ENCODE measurements at places on chromosomes 2 and 18.

DNA sequence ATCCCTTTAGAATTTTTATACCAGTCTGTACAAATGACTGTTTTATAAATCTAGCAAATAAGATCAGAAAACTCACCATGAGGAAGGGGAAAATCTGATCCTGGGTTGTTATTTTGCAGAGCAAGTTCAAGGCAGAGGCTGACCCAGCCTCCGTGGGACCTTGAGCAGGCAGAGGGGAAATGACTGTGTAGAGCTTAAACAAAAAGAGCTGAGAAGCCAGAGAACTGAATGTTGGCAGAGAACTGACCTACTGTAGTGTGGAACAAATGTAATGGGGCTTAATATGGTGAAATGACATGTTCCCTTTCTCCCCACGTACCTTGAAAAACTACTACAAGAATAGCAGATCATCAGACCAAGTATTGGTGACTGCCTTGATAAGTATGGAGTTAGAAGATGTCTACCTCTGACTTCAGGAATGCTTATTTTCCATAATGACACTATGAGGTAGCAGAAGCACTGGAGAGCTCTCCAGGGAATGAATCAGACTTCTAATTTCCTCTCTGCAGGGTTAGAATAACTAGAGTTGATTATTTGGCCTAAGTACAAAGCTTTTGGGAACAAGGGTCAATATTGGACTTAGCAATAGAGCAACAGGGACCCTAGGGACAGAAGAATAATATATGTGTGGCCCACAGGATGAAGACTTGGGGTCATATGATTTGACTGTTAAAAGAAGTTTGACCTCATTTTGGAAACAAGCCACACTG, 304.4 kb downstream of the CCDC178 start:
- DNase-seq, result no peak

DNA sequence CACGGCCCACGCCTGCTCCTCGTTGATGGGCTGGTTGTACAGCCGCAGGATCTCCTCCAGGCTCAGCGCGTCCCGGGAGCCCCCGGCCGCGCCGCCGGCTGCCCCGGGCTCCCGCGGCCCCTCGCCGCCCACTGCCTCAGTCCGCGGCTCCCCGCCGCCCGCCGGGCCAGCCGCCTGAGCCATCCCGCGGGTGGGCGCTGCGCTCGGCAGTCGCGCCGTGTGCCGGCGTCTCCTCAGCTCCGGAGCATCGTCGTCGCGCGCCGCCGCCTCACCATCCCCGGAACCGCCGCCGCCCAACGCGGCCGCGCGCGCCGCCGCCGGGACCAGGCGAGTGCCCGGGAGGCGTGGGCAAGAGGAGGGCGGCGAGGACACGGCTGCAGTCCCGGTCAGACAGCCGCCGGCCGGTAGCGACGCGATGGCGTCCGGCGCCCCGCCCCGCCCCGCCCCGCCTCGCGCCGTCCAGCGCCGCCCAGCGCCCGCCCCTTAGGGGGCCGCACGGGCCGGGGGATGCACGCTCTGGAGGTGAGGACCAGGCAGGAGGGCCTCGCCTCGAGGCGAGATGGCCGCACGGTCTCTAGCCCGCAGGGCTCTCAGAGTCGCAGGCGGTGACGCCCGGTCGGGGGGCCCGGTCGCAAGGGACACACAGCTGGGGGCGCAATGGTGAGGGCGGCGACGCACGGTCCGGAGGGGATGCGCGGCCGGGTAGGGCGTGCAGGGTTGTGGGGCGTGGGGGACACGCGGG, at the start of gene SPIRE1:
Gene SPIRE1, minus strand, starts transcription at position 424 of the 742 bp plus-strand sequence. Its CDS starts 241 bp downstream, at position 183.
- peak; percentile 74 for DNase-seq

GRCh38 chr2:148282201-148282600, 261.3 kb downstream of the MBD5 start:
- no peak for DNase-seq

DNA sequence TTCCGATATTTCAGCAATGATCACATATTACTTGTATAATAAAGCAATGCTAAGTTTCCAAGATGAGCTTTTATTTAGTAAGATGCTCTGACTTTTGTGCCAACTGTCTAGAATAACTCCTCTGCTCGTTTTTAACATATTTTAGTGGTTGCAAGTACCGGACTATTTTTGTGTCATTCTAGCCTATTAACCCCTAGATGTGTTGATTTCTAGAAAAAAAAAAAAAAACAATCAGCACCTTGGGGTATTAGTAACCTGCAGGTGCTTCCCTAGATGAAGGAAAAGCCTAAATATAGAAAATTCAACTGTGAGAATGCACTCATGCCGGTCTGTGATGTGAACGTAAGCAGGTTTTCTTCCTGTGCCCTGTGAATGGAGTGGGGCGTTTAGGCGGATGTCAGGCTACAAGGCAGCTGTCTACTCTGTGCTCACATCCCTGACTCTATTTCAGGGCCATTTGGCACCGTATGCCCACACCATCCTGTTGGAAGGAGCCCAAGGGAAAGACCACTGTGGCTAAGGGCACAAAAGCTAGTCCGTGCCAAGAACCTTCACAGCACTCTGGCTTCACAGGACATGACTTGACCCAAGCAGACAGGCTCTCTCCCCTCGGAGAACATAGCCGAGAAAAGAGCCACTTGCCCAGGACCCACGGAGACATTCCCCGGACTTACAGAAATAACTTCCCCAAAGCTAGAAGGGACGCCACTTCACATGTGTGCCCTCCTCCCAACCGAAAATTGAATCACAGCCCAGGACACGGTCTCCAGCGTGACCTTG, 60.9 kb upstream of the AGAP1 start:
- peak; percentile 47 for DNase-seq

- no peak for DNase-seq
Observed at GRCh38 chr2:238875101-238875470, 27.2 kb downstream of the TWIST2 start.

DNA sequence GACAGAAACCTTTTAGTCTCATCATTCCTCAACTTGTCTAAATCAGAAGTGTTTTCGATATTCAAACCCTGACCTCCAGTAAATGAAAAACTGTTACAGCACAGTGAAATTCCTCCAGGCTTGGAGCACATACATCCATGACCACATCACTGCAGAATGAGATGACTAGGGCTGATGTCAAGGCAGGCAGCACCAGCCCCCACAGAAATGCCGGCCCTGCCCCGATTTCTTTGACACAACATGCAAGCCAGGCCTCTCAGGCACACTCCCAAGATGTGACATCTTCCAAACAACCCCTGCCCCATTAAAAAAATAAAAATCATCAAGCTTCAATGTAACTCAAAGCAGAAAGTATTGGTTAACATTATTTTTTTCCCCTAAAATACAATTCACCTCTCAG, 103.3 kb downstream of the CTAGE1 start:
- DNase-seq, result peak; percentile 66

GRCh38 chr2:187547353-187547979, 6.8 kb downstream of the TFPI start:
- peak; percentile 64 for DNase-seq

GRCh38 chr2:64987001-64987955, 1.9 kb upstream of the SLC1A4 start:
- no peak for DNase-seq

- no peak for DNase-seq
Observed at GRCh38 chr2:229060147-229060546, 210.9 kb downstream of the PID1 start.

GRCh38 chr18:78239090-78239457, 740.5 kb upstream of the SALL3 start:
- no peak for DNase-seq
